ENCODE measurements at places on chromosomes 5 and 9. TPM values are rescaled to one million over a fixed set of nuclear protein-coding genes. Genes with fewer than 3 reads are reported as not detected.

GRCh38 chr9:6702707-6703106 lies 55.1 kb upstream of the KDM4C start:
- DNase-seq, result no peak

DNA sequence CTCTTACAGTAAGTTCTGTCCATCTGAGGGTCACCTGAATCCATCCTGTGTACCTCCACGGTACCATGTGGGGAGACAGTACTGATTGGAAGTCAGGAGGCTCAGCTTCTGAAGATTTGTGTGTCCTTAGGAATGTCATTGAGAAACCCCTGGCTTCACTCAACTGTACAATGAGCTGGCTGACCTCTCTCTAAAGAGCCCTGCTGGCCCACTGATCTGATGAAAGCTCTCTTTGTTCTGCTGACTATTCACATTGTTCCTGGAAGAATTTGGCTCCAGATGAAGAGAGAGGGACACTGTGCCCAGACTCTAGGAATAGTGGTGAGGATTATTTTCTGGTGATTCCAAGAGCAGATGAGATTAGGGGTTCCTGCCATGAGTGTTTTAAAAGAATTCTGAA lies 141.2 kb downstream of the LURAP1L start:
- DNase-seq, result peak; percentile 3

GRCh38 chr5:61277190-61277589 lies 54.9 kb upstream of the ZSWIM6 start:
- DNase-seq, result no peak

- DNase-seq, result no peak
These were observed 164.0 kb downstream of the PAM start for GRCh38 chr5:102918986-102919610.

DNA sequence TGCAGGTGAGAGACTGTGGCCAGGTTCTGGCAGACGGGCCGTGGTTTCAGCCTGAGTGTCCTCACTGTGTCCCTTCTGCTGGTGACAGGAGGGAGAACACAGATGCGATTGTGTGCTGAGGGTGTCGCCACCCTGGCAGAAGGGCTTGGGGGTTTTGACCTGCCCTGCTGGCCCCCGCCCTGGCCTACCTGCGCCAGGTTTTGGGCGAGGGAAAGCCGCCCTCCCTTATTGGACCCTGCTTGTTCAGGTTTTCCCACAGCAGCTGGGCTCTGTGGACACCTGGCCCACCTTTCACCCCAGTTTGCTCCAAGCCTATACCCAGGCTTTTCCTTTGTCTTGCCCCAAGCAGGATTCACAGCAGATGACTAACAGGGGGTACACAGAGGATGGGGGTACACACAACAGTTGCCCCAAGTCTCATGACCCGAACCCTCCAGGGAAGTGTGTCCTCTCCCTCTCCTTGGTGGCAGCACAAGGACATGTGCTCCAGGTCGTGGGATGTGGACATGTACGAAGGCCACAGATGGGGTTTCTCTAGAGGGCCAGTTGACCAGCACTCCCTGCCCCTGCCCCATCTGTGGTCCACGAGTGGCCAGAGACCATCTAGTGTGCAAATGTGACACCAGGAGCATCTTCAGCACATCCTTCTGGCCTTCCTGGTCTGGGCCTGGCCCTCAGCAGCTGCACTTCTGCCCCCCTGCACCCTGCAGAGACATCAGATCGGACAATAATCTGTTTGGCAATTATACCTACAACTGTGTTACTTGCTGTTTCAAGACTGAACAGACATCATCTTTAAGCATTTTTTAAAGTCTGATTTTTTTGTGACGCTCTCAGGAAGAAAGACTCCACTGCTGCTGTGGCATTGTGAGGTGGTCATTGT lies 265.8 kb upstream of the IRX4 start:
- DNase-seq, result no peak

GRCh38 chr9:18360005-18360404 lies 113.9 kb upstream of the ADAMTSL1 start:
- no peak for DNase-seq

- DNase-seq, result no peak
These were observed 129.4 kb upstream of the GPR151 start for GRCh38 chr5:146645342-146645741.

GRCh38 chr9:5566054-5566618 lies 55.8 kb downstream of the PDCD1LG2 start:
- DNase-seq, result no peak

DNA sequence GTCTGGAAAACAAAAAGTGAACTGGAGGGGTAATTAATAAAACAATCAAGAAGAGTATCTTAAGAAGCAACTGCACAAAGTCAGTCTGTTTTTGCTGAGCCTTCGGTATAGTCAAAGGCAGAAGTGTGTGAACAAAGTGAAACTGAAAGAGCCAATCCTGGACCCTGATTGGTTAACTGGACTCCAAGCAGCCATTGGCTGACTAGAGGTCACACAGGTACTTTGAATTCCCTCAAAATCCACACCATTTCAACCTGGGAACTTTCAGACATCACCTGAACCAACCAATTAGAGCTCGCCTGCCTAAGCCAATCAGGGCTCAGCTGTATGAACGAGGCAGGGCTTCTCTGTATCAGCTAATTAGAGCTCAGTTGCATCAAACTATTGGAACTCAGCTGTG lies 286.7 kb downstream of the TLE4 start:
- DNase-seq, result no peak

DNA sequence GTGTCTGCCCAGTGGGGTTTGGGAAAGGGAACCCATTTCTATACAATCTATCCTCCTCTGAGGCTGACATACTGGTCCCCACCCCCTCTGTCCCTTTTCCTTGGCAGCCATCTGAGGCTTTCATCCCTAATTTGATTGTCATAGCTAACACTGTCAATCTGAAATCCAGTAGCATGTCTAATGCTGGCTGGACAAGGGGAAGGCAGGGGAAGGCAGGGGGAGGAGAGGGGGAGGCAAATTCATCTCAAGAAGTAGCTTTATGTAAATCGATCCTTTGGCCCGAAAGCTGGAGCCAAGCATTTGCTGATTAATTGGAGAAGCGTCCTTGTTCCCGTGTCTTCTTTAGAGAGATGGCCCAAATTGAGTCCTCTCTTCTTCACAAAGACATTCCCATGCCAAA lies 314.1 kb upstream of the PANK3 start:
- no peak for DNase-seq

GRCh38 chr5:142872795-142873194 lies 102.6 kb downstream of the ARHGAP26 start:
- DNase-seq, result peak; percentile 81

- DNase-seq, result no peak
These were observed 222.4 kb upstream of the IRX4 start for GRCh38 chr5:2105141-2105540.

DNA sequence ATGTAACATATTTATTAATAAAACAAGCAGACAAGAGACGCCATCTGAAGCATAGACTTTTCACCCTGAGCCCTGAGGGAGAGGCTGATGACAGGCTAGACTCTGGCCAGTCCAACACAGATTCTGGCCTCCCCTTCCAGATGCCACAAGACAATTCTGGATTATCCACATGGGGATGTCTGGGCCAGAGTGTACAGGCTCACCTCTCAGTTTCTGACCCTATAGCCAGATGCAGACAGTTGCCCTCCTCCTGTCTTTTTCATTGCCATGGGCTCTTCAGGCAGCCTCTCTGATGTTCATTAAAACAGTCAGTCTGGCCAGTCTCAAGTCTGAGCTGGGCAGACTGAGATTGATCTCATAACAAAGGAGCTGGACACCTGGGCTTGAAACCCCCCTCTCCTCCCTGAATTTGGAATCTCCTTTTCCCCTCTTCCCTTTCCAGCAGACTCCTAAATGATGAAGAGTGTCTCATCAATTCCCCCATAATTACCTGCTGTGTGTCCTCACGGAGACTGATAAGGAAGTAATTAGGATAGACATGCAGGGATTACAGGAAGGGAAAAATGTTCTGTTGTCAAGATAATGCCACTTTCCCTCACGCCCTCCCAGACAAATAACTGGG lies 89.6 kb downstream of the ASTN2 start:
- DNase-seq, result no peak

- DNase-seq, result no peak
These were observed 6.6 kb downstream of the FBP1 start for GRCh38 chr9:94632737-94633136.

DNA sequence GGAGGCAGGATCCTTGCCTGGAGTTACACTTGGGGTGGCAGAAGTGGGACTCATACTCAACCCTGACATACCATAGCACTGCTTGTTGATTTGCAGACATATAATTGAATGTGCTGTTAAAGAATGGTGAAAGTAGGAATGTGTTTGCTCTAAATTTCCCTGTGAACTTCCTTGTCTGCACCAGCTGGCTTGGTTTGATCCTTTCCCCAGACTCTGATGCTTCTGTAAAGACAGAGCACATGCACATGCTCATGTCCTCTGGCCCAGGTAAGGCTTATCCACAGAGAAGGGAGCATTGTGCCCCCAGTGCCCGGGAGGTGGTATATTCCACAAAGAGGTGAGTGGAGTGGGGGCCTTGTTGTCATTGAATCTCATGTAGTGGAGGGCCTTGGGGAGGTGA lies 138.0 kb upstream of the STC2 start:
- DNase-seq, result no peak

GRCh38 chr5:1124205-1125029 lies 12.6 kb upstream of the SLC12A7 start:
- DNase-seq, result no peak

DNA sequence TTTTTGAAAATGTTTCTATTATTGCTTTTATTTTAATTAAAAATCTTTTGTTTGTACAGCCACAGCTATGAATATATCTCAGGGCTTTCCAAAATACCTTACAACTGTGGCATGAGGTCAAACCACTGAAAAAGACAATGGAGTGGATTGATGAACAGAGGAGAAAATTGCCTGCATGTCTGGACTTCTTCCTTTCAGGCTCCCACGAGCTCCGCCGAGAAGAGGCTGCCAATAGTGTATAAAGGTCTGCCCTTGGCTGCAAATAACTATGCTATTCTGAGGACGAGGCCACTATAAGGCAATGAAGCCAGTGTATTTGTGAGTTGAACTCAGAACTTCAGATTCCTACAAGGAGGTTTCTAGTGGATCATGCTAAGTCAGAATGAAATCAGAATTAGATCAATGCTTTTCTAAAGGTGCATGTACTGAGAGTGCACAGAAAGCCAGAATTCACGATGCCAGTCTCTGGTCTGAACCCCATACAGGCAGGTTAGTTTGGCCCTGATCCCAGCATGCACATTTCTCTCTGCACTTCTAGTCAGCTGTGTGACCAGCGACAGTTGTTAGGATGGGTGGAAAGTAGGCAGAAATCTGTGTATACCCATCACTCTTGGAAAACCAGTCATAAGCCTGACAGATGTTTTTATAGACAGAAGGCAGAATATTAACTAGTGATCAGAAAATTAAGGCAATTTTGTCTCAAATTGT lies 42.7 kb upstream of the PLPP1 start:
- no peak for DNase-seq

DNA sequence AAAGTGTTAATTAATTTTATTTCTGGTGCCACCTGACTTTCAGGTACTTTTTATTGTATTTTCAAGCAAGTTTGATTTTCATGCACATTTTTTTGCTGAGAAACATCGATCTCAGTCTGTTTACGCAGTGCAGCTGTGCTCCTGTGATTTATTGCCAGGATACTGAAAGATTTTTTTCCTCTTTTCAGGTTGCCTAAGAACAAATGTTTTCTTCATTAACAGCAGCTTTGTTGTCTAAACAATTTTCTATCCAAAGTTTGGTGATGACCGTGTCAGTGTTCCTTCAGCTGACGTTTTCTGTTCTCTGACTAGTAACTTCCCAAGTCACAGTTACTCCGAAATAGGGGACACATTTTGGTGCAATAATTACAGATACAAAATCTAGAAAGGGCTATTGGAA lies 78.1 kb downstream of the VCAN start:
- no peak for DNase-seq

DNA sequence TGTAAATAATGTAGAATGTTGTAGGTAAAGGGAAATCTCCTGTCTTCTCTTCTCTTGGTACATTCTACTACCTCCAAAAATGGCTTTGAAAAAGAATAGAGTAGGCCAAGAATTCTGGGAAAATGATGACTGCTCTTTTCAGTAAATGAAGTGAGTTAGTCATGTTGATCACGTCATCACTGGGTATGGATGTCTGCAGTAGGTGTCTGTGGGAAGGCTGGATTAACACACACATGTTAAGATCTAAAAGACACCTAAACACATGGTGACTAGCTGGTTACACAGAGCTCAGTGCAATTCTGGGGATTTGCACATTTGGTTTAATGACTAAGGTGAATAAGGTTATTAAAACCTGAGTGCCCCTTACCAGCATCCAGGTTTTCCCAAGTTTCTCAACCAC lies 161.5 kb downstream of the CEP120 start:
- no peak for DNase-seq

GRCh38 chr5:757931-758697 lies 26.4 kb downstream of the ZDHHC11B start:
- no peak for DNase-seq

GRXCR2 gene
- not detected for total RNA-seq

SPINK13 gene
- 2.6 TPM for total RNA-seq

SLC4A9 gene
- total RNA-seq, result not detected

IFNK gene
- total RNA-seq, result not detected

SPATA31E1 gene
- not detected for total RNA-seq

LRRTM2 gene
- 0.52 TPM for total RNA-seq

CMYA5 gene
- 1.6 TPM for total RNA-seq

DAB2IP gene
- 25.2 TPM for total RNA-seq

TLX3 gene
- total RNA-seq, result not detected

SPATA31D4 gene
- total RNA-seq, result not detected
